ENCODE measurements at places on chromosomes 7 and 10.
A peak's percentile ranks its signal among the peaks of the same experiment; 100 is the strongest.

DNA sequence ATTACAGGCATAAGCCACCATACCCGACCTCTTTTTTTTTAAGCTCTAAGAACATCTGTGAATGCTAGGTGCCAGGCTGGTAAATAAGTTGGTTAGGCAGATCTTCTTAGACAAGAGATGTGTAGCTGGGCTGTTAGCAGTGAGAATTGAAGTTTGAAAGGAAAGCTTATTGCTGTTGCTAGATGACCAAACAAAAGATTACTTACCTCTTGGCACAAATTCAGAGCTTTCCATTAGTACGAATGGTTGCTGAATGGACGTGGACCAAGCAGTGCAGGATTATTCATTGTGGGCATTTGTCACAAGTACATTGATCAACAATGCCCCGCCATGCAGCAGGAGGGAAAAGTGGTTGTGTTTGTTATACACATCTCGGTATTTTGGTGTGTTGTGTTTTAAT lies 131.2 kb downstream of the GFRA1 start:
- peak; percentile 37 for DNase-seq

DNA sequence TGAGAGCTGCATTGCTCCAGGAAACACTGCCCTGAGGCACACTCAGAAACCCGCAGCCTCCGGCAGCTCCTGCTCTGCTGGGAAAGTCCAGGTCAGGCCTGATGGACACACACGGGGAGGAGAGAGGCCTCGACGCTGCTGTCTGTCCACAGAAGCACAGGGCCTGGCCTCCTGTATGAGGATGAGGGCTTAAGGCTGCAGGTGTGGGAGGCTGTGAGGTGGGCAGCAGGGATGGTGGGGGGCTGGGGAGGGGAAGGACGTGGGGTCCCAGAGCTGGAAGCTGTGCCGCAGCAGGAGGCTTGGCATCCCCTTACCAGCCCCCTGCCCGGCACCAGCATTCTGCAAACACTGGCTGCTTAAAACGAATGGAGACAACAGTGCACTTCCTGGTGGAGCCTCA lies 186.2 kb downstream of the DNAJB6 start:
- DNase-seq = no peak

GRCh38 chr10:133278577-133279265 lies 2.1 kb upstream of the ADAM8 start:
- peak; percentile 82 for DNase-seq

GRCh38 chr10:18659125-18659818 lies at the start of gene ARL5B:
Gene ARL5B (plus strand): TSS chr10:18659431. CDS start chr10:18659638, 207 bp downstream.
- DNase-seq = peak; percentile 100

DNA sequence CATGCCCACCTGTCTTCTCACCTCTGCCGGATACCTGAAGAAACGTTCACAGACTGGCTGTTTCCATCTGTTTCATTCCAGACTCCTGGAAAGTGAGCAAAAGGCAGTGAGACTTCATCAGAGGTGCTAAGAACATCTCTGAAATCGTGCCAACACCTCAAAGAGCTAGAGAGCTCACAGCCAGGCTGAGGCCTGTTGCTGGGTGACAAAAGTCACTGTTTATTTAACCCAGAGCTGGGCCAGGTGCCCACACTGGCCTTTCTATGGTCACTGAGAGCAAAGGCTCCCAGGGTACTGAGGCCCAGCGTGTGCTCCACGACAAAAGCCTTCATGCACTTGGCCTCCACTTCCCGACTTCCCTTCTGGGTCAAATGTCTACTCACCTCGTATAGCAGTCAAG lies 3.7 kb upstream of the NANOS1 start:
- peak; percentile 56 for DNase-seq

DNA sequence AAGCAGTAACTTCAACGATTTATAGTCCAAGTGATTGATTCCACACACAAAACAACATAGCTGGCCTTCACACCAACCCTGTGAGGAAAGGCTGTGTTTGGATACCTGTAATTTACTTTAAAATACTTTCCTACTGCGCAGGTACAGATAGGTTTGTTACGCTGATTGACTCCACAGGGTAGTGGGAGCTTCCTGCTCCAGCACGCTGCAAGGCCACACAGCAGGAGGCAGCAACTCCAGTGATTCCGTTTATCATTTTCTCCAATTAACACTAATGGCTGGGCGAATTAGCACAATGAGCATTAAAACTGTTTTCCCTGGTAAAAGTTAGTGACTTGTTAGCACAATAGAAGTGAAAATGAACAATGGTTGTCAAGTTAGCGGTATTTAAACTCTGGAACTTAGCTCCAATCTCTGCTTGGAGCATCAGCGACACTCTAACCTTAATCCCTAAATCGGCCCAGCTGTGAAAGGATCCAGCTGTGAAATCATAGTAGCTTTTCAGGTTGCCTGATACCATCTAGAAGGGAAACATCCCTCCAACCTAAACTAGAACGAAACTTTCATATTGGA lies 959 bp downstream of the DCLRE1C start:
- DNase-seq = peak; percentile 35

GRCh38 chr7:14999331-14999730 lies 96.8 kb upstream of the DGKB start:
- no peak for DNase-seq

GRCh38 chr10:1654247-1654646 lies 83.1 kb downstream of the ADARB2 start:
- DNase-seq = no peak

DNA sequence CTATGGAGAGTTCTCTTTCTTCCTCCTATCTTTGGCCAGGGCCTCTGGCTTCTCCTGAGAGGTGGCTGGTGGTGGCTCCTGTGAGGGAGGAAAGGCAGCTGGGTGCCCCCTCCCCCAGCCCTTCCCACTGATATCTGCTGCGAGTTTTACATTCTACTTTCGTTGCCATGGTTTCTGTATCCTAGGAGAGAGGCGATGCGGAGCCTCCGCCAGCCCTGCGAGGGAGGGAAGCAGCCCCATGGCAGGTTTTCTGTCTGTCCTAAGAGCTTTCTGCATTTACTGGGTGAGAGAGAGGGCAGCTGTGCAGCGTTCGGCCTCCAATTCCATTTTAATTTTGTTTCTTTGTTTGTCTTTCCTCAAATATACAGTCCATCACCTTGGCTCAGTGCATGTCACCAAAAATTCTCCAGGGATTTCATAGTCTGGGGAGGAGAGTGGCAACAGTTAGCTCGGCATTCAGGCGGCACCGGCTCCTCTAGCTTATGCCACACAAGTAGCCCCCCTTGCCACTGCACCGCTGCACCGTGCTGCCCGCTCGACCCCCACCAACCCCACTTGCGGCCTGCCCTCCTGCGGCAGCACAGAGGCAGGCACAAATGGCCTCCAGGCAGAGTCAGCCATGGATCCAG lies 20.4 kb downstream of the DNAJB12 start:
- peak; percentile 97 for DNase-seq

- DNase-seq = no peak
Measured at GRCh38 chr10:52599551-52600200, 172.9 kb downstream of the MBL2 start.

DNA sequence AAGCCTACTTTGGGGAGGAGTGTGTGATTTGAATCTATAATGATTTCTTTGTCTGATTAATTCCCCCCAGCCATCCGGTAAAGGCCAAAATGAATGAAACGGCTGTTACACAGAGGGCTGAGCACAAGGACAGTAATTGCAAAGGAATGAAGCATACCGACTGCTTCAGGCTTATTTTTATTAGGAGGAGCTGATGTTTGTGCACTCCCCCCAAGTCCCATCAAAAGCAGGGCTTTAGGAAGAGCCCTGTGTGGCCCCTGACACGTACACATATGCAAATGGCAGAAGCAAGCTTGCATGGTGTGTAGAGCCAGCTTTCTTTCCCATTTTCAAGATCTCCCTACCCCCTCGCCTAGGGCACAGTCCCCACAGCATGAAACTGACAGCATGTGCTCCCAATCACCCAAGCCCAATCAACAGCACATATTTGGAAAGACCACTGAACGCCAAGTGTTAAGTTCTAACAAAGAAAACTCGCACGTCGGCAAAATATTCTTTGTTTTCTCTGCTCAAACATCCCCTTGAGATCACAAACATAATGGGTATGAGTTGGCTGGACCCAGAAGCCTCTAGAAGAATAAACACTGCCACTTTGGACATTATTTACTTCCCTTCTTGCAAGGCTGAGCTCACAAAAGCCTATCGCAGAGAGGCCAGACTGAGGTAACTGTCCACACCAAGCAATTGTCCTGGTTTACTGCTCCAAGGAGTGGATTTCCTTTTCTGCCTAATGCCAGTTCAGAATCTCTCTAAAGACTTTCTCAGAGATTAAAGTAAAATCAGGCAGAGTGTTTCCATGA lies 143.0 kb downstream of the CUBN start:
- peak; percentile 95 for DNase-seq

DNA sequence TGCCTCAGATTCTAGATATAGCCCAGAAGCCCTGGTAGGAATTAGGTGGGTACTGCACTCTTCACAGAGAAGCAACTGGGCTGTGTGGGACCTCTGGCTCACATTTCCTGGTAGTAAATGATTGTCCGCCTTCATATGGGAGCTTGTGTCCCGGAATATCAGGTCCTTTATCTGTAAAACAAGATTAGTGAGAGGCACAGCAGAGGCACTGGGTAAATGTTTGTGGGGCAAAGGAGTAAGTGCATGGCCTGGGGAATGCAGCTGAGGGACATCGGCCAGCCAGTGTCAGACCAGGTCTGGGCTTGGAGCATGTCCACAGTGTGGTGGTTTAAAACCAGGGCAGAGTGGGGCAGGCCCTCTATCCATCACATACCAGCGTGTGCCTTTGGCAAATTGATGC lies 323.3 kb upstream of the ZMIZ1 start:
- DNase-seq = no peak

DNA sequence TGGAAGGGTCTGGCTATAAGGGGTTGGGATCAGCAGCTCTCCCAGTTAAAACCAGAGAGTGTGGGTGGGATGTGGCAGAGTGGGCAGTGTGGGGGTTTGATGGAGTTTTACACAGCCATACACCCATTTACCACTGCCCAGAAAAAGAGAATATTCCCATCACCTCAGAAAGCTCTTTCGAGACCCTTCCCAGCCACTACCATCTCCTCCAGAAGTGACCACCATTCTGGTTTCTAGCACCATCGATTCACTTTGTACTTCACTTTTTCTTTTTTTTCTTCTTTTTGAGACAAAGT lies 15.5 kb downstream of the BAG3 start:
- DNase-seq = no peak

DNA sequence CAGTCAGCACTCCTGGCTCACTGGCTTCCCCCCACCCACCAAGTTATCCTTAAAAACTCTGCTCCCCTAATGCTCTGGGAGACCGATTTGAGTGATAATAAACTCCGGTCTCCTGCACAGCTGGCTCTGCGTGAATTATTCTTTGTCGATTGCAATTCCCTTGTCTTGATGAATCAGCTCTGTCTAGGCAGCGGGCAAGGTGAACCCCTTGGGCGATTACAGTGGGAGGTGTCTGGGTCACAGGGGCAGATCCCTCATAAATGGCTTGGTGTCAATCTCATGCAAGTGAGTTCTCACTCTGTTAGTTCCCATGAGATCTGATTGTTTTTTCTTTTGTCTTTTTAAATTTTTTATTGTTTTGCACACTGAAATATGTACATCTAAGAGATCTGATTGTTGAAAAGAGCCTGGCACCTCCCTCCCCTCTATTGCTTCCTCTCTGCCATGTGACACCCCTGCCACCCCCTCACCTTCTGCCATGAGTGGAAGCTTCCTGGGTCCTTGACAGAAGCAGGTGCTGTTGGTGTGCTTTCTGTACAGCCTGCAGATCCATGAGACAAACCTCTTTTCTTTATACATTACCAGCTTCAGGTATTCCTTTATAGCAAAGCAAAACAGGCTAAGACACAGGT lies 20.5 kb downstream of the OTUD1 start:
- no peak for DNase-seq

DNA sequence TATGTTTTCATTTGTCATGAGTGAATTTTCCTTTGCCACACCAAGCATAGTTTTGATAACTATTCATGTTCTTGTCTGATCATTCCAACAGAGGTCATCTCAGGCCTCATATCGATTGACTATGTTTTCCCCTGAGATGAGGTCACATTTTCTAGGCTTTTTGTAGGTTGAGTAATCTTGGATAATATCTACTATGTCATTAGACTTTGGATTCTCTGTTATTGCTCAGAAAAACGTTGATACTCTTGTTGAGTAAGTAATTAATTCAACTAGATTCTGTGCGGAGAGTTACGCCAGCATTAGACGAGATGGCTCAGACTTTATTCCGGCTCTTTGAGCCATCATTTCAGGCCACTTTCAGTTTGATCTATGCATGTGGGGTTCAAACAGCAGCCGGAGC lies 57.7 kb downstream of the KLF6 start:
- DNase-seq = no peak

GRCh38 chr7:118082506-118082905 lies 101.5 kb upstream of the LSM8 start:
- no peak for DNase-seq

DNA sequence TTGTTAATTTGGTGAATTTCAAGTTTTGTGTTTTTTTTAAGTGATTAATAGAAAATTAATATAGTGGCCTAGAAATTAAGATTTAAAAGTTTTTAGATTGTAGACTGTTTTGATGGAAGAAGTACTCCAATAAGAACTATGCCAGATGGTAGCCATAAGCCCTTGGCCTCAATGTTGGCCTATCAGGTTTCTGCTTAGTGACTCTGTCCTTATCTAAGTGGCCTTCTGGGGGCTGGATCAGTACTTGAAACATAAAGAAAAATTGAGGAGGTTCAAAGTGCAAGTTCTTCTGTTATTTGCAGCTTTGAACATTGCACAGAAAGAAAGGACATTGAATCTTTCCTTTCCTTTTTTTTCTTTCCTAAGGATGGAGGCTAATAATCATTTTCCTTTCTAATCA lies 9.9 kb downstream of the CCDC126 start:
- DNase-seq = no peak

- DNase-seq = no peak
Measured at GRCh38 chr10:104456802-104457542, 103.3 kb downstream of the CFAP58 start.

GRCh38 chr10:13882119-13882711 lies 295.4 kb downstream of the PRPF18 start:
- DNase-seq = peak; percentile 93
